CD4-positive, alpha-beta T cell treated with Interleukin-1 beta for 1 hour (primary cell): ENCODE measurements at places on chromosomes 5 and 9.

- no peak for DNase-seq
These were observed 45.8 kb downstream of the CDH10 start for GRCh38 chr5:24598956-24599355.

DNA sequence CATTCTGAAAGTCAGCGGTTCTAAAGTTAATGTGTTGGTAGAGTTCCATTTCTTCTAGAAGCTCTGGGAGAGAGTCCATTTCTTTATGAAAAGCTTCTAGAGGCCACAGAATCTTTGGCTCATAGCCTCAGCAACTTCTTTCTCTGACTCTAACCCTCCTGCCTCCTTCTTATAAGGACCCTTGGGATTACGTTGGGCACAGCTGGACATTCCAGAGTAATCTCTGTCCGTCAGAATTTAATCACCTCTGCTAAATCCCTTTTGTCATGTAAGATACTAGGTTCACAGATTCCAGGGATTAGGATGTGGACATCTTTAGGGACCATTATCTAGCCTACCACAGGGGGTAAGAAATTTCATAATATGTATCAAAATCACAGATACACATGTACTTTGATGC lies 22.6 kb upstream of the ANKDD1B start:
- DNase-seq = no peak

DNA sequence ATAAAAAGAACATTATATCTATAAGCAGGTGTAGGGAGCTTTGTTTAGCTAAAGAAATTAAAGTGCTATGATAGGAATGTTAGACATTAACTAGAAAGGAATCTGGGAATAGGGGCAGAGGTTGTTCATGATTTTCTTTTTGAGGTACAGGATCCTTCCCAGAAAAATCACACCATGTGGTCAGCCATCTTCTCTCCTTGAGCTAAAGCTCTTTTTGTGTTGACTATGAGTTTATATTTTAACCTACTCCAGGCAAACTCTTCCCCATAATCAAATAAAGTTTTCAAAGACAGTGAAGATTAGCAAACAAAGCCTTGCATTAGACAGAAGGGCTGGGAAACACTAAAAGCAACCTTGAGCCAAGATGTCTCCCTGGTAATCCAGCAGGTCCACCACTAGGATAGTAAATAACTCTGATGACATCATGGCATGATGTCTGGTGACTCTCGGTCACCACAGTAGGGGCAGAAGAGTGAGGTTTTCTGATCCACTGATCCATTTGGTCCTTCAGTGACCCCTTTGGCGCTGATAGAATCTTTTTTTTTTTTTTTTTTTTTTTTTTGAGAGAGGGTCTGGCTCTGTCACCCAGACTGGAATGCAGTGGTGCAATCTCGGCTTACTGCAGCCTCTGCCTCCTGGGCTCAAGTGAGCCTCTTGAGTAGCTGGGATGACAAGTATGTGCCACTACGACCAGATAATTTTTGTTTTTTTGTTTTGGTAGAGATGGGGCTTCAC lies 30.6 kb upstream of the IL6ST start:
- no peak for DNase-seq

GRCh38 chr9:115694991-115695390 lies 458.6 kb upstream of the PAPPA start:
- no peak for DNase-seq

DNA sequence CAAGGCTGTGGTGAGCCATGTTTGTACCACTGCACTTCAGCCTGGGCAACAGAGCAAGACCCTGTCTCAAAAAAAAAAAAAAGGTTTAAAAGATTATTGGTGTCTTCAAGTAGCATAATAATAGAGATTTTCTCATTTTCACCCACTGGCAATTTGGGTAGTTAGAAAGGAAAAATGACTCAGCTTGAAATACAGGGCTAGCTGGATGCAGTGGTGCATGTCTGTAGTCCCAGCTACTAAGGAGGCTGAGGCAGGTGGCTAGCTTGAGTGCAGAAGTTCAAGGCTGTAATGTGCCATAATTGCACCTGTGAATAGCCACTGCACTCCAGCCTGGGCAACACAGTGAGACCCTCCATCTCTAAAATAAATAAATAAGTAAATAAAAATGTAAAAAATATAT lies 111.1 kb downstream of the ARRDC3 start:
- no peak for DNase-seq

- DNase-seq = no peak
These were observed 123.0 kb upstream of the MEF2C start for GRCh38 chr5:89005990-89006389.

DNA sequence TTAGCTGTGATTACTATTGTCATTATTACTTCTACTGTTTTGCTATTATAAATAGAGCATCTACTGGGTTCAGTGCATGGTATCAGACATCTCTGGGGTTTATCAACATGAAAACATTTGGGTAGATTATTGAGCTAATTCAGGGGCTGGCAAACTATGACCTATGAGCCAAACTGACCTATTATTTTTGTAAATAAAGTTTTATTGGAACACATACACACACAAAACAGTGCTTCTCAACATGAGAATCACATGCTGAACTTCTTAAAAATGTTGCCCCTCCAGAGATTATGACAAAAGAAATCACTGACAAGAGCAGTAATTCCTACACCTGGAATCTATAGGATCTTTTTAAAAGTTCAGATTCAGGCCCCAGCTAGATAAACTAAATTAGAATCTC lies 30.4 kb downstream of the SLC31A2 start:
- no peak for DNase-seq

GRCh38 chr9:116191576-116192415 lies 38.2 kb downstream of the PAPPA start:
- no peak for DNase-seq

- DNase-seq = no peak
These were observed 97.5 kb downstream of the ZNF608 start for GRCh38 chr5:124648902-124649467.

DNA sequence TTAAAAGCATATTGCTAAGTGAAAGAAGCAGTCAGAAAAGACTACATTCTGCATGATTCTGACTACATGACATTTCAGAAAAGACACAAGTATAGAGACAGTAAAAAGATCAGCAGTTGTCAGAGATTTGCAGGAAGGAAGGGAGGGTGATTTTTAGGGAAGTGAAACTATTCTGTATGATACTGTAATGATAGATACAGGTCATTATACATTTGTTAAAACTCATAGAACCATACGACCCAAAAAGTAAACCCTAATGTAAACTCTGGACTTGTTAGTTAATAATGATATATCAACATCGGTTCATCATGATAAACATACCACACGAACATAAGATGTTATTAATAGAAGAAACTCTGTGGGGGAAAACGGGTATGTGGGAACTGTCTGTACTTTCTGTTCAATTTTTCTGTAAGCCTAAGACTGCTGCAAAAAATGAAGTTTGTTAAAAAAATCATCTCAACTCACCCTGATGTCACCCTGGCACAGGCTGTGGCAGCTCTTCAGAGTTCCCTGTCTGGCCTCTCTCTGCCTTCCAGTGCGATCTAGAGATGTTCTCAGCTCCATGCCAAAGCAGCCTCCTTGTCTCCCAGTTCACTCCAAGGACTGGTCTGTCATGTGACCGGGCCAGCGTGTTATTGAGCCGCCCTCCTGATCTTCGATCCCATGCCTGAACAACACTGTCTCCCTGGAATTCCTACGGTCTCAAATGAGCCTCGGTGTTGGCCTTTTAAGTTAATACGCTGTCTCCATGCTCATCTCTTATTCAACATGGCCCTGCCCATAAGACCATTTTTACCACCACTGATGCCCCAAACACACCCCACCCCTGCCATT lies 35.4 kb downstream of the PRLR start:
- no peak for DNase-seq

GRCh38 chr5:94689908-94690307 lies 71.4 kb downstream of the SLF1 start:
- no peak for DNase-seq

DNA sequence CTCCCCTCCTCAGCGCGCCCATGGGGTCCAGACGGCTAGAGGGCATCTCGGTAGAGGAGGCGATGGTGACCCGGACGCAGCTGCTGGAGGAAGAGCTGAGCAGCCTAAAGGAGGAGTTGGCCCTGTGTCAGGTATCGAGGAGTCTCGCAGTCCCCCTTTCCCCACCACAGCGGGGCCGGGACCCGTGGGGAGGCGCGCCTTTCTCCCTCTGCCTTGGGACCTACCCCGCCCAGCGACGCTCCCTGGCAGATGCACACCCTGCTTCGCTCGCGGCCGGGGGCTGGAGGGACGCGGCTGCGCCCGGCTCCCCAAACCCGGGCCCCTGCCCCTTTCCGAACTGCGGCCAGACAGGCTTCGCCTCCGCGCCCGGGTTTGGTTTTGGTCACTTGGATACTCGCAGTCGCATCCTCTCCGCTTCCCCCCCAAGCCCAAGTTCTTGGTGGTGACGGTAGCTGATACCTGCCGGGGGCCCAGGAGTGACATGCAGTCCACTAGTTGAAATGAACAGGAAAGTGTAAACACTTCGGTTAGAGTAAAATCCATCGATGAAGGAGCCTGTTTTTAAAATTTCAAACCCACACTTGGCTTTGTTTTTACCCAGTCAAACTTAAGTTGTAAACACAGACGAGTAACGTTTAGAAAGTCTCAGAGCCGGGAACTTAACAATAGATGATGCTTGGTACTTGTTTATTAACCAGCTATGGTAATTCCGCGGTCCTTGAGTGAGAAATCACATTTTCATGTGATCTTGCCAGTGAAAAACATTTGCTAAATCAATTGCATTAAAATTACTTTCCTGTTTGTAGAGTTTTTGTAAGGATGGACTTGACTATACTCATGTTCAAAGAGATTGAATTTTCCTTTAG lies 688 bp downstream of the CNTLN start:
- no peak for DNase-seq

GRCh38 chr9:96163712-96164111 lies 138.3 kb downstream of the HSD17B3 start:
- DNase-seq = no peak

GRCh38 chr5:107700481-107700880 lies 29.7 kb upstream of the EFNA5 start:
- no peak for DNase-seq

DNA sequence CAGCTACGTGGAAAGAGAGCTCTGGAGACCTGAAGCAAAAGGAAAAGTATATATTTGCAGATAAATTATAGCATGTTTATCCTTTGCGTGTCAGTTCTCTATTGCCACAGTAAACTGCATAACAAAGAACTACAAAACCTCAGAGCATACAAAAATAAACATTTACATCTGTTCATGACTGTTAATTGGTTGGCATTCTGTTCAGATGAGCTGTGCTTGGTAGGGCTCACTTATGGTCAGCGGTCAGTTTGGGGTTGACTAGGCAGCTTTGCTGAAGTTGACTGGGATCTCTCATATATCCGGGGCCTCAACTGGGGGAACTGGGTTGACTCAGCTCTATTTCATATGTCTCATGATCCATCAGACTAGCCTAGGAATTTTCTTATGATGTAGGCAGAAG lies 257.7 kb downstream of the TLE1 start:
- no peak for DNase-seq

DNA sequence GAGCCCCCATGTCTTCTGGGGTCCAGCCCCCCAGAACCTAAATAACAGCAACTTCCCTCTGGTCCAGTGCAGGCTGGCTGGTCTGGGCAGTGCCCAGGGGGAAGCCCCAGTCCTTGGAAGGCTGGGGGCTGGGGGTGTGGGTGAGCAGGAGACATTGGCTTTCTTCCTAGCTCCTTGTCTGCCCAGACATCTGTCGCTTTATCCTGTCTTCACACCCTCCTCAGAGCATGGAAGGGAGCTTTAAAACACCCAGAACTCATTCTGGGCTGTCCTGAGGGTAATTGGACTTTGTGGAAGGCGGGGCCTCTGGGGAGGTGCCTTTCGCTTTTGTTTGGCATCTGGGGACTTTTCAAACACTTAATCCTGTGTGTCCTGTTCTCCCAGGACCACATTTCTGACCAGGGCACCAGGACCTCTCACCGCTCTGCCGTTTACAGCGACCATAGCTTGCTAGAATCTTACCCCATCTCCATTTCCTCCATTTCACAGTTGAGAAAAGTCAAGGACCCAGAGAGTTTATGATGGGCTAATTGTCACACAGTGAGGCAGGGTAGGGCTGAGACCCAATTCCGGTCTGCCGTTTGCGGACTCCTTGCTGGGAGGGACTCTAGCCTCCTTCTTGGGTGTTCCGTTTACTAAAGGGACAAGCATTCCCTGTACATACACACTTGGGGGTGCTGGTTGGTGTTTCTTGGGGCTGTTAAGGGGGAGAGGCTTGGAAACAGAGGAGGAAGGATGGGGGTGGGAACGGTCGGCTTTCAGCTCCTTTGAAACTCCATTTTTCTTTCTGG lies 1.1 kb downstream of the GSN start:
- DNase-seq = no peak

DNA sequence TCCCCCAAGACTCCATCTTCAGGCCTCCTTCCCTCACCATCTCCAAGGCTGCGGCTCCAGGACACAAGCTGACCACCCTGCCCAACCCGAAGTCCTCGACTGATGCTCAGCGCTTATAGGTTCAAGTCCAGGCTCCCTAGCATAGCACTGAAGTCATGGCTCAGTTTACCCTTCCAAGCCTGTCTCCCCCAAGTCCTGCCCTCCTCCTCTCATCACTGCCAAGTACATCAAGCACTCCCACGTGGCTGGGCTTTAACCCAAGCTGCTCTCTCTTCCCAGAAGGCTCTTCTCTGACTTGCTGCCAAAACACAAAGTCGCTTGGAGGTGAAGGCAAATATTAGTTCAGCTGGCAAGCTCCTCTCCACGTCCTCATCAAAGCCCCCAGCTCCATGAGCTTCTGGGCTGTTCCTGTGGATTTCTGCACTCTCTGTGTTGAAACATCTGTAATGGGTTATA lies 22.1 kb upstream of the MARCHF6 start:
- DNase-seq = no peak

DNA sequence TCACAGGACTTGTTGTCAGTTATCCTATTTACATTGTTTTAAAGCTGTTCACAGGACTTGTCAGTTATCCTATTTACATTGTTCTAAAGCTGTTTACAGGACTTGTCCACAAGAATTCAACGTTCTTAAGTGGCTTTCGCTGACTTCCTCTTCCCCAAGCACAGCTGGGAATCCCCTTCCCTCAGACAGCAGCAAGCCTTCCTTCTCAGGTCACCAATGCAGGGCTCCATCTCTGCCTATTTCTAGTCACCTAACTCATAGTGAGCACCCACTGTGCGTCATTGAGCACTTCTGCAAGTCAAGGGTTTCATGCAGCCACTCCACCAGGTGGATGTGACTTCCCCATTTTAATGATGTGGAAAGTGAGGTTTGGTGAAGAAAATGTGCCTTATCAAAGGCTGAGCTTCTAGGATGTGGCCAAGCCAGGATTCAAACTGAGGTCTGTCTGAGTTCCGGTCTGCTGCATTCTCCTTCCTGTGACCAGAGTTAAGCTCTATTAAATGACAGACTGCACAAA lies 109.8 kb upstream of the ZNF462 start:
- DNase-seq = no peak
